ENCODE measurements at places on chromosomes 6 and 20. TPM values are rescaled to one million over a fixed set of nuclear protein-coding genes. Genes with fewer than 3 reads are reported as not detected.

The SLC52A3 gene
- total RNA-seq: 2.7 TPM

The C6orf132 gene
- total RNA-seq: 18.9 TPM

The ANGPT4 gene
- not detected for total RNA-seq

The NTSR1 gene
- 0.14 TPM for total RNA-seq

The GPLD1 gene
- 1.8 TPM for total RNA-seq

The NOX3 gene
- not detected for total RNA-seq

The GPR63 gene
- total RNA-seq: 1.8 TPM

The DNAH8 gene
- total RNA-seq: not detected

The ID4 gene
- total RNA-seq: 16.3 TPM

The KHDC1L gene
- not detected for total RNA-seq
